ENCODE measurements at places on chromosomes 2 and 18. TPM values are rescaled to one million over a fixed set of nuclear protein-coding genes. Genes with fewer than 3 reads are reported as not detected.

Gene GPR75
- total RNA-seq, result 1.3 TPM

Gene TPO
- total RNA-seq, result not detected

Gene FAM98A
- 33.4 TPM for total RNA-seq

Gene SERPINB12
- not detected for total RNA-seq

Gene ZSWIM2
- not detected for total RNA-seq

Data from endothelial cell of coronary artery (primary cell).